ENCODE measurements at places on chromosomes 5 and 9.

DNA sequence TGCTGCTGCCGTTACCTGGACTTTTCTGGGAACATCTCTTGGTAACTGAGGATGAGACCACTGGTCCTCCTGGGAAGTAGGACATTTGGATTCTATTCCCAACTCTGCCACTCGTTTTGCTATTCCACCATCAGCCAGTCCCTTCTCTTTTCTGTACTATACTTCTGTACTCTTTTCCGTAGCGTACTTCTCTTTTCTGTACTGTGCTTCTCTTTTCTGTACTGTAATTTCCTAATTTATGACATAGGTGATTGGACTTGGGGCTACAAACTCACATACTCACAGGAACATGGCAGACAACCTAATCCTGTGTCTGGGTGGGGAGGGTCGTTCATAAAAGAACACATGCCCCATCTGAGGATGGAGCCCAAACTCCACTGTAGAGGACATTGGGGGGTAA is 335.3 kb upstream of the PANK3 start:
- DNase-seq: no peak

GRCh38 chr9:121744002-121744686 is 92.7 kb downstream of the DAB2IP start:
- peak; percentile 23 for DNase-seq

DNA sequence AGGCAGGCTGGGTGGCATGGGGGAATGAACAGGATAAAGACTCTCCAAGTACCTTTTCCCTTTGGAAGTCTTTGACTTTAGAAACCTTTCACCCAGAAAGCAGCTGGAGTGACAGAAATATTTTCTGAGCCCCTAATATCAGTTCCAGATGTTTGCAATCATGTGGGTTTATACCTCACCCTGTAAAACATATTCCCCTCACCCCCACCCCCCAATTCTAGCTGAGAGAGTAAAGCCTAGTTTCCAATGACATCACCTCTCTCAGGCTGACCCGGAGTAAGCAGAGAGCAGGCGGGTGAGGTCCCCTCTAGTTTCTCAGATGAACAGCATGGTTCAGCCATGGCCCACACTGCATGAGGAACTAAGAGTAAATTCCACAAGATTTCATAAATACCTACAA is 82.9 kb upstream of the TRIM32 start:
- no peak for DNase-seq

DNA sequence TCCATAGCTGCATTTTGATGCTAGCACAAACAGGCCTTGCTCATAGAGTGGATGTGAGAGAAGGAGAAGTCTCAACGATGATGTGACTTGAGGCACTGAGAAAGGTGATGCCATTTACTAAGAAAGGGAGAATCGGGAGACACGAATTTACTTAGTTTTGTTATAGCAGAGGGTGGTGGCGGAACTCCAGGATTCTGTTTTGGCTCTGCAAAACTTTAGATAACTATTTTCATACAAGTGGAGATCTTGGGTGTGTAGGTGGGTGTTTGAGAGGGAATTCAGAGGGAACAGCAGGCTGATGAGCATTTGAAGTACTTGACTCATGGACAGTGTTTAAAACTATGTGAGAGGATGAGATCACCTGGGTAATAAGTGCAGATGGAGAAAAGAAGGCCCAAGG is 43.2 kb downstream of the CACNA1B start:
- DNase-seq: no peak

DNA sequence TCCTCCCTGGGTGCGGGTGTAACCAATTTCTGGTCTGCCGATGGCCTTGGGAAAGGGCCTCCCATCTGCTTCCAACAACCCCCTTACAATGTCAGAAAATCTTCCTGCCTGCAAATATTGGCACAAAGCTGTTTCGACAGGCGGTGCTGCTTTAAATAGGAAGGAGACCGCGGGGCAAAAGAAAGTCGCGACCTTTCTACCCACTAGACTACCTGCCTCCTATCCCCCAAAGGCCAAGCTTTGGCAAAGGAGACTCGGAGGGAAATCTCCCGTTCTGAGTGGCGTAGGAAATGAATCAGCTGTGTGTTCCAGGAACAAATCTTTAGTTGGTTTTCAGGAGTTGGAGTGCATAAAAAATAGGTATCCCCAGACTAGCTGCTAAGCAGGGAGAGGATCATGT is 36.8 kb upstream of the NFIB start:
- DNase-seq: no peak

All from fibroblast of the conjunctiva (primary cell).